ENCODE measurements at places on chromosomes 13 and 19. TPM values are rescaled to one million over a fixed set of nuclear protein-coding genes. Genes with fewer than 3 reads are reported as not detected.

DNA sequence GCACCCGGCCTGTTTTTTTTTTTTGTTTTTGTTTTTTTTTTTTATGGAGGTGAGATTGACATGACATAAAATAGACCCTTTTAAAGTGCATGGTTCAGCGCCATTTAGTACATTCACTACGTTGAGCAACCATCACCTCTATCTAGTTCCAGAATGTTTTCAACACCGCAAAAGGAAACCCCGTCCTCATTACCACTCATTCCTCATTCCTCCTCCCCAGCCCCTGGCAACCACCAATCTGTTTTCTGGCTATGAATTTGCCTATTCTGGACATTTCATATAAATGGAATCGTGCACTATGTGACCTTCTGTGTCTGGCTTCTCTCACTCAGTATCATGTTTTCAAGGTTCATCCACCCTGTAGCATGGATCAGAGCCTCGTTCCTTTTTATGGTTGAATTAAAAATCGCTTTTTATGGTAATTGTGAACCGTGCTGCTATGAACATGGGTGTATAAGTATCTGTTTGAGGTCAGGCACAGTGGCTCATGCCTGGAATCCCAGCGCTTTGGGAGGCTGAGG, 9.9 kb upstream of the ADGRE5 start:
- no peak for DNase-seq

SIGLEC12 gene
- total RNA-seq: not detected

DNA sequence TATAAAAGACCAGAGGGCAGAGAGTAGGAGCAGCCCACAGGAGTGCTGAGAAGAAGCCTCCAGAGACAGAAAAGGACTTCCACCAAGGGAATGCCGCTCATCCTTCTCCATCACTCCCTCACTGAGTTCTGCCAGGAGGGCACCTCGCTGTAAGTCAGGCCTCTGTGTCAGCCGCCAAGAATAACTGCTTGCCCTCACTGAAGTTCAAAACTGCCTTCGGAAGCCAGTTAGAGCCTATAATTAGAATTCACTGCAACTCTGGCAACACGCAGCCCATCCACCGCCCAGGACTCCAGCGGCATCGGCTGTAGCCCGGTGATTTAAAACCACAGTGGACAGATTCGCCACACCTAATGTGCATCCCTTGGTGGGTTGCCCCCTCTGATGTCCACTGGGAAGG, 281.8 kb upstream of the ZNF507 start:
- no peak for DNase-seq

DMPK gene
- total RNA-seq: 371 TPM

CD22 gene
- 2.3 TPM for total RNA-seq

PRKCG gene
- total RNA-seq: not detected

GRCh38 chr13:24511816-24512196, 772 bp downstream of the PARP4 start:
- no peak for DNase-seq

DNA sequence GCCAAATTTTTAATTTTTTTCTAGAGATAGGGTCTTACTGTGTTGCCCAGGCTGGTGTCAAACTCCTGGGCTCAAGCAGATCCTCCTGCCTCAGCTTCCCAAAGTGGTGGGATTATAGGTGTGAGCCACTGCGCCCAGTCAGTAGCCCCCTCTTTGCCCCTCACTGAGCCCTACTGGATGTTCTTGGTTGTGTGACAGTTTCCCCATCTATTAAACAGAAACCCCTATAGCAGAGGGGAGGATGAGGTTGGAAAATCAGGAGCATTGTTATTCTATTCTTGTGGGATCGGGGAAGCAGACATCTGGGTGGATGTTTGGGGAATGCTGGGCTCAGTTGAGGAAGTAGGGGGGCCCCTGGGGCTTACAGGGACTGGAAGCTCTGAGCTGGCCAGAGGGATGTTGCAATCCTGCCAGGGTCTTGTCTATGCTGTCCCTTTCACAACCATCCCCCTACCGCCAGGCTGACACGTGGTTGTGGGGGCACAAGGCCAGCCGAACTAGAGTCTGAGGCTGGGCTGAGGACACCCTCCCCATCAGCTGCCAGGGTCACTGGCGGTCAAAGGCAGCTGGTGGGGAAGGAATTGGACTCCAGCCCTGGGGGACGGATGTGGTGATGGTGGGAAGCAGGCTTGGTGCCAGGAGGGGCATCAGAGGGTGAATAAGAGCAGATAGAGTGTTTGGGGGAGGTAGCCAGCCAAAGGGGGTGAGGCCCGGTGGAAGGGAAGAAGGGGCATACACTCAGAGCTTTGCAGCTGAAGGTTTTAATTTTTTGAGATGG, 10.9 kb downstream of the APOC1 start:
- DNase-seq: no peak

DNA sequence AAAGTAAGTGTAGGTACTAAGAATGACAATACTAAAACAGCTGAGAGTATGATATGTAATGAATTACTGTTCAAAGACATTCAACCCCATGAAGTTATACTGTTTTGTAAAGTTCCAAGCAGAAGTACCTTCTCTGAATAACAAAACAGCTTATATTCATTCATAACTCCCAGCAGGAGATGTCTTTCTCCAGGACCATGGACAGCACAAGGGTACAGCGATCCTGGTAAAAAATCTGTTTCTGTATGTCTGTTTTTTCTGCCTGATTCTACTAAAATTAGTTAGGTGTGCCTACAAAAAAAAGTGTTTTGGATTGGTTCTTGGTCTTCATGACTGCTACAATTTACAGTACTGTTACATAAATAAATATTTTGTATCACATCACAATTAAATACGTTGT, 172.5 kb upstream of the SLITRK5 start:
- no peak for DNase-seq

LGALS14 gene
- total RNA-seq: not detected

- no peak for DNase-seq
Measured at GRCh38 chr13:42821437-42821836, 40.1 kb downstream of the FAM216B start.

DNA sequence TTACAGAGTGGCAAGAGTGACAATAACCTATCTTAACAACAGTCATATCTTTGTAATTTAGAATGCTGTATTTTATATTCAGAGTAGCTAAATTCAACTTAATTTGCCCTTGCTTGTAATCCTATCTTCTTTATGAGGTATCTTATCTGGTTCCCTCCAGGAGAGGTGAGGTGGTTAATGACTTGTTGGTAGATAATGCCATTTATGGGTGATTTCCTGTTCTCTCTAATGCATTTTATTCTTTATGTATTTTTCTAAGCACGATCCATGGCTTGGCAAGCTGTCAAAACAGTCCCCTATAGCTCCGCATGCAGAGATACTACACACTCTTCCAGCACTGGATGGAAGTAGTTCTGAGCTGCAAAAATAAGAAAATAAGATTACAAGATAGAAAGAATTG, 267.9 kb downstream of the LMO7 start:
- no peak for DNase-seq

DNA sequence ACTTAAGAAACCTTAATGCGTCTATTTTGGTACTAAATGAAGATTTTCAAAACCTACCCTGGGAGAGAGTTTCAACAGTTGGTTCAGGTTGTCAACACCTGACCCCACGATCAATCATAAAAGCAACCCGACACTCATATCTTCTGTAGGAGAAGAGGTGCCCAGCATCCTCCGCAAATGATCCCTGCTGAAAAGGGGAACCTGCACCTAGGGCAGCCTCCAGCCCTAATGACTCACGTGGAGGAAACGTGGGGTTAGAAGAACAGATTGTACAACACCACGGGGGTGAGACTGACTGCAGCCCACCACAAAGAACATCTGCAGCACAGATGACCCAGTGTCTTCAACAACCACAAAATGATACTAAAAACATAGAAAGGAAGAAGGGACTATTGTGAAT, 116.3 kb downstream of the RAB20 start:
- DNase-seq: no peak

IFNL3 gene
- total RNA-seq: not detected

All from esophagus muscularis mucosa (tissue), 4 donors.